ENCODE measurements at places on chromosomes 2 and 18.
A peak's percentile ranks its signal among the peaks of the same experiment; 100 is the strongest.

- DNase-seq: no peak
Observed at GRCh38 chr2:176071330-176072291, 12.2 kb downstream of the EVX2 start.

GRCh38 chr2:74181739-74182138, 3.1 kb upstream of the MOB1A start:
- DNase-seq: peak; percentile 21

DNA sequence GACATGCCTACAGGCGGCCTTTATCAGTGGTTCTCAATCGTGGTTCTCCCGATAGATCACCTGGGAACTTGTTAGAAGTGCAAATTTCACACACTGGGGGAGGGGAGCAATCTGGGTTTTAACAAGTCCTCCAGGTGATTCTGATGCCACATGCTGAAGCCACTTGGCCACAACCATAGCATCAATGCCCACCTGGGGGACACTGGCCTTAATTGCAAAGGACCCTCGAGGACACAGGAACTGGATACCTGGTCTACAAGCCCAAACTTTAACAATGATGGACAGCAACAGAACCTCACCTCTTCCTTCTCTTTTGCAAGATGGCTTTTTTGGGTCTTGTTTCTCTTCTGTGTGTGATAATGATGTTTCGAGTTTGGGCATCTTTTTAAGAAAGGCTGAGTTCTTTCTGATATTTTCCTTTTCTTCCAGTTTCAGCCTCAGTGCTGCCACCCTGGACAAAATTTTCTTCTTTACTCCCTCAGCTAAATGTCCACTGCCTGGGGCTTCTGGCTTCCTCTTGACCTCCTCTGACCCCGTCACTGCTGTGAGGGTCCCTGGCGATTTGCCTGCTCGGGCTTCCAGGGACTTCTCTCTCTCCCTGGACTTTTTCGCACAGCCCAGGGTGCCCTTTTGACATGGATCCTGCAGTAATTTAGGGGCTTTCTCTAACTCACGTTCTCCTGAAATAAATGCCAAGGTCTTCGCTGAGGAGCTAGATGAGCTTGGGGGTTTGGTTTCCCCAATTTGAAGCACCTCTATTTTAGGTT, 94.2 kb downstream of the ALPK2 start:
- no peak for DNase-seq

DNA sequence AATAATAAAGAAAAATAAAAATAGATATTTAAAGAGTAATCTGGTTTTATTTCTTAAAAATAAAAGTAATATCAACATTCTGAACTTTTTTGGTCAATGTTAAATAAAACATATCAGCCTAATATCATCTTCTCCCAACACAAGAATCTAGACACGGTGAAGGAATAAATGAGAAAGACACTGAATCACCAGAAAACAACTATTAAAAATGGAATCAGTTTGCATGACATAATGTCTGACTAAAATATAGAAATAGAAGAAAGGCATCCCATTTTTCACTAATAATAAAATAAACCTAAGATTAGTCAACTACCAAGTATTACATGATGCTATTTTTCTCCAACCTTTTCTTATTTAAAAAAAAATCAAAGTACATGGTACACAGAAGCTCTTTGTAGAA, 30.8 kb upstream of the TNFAIP6 start:
- DNase-seq: no peak

- no peak for DNase-seq
Observed at GRCh38 chr2:46770622-46771021, 145.0 kb downstream of the MCFD2 start.

- no peak for DNase-seq
Observed at GRCh38 chr2:214577769-214578168, 166.9 kb downstream of the VWC2L start.

DNA sequence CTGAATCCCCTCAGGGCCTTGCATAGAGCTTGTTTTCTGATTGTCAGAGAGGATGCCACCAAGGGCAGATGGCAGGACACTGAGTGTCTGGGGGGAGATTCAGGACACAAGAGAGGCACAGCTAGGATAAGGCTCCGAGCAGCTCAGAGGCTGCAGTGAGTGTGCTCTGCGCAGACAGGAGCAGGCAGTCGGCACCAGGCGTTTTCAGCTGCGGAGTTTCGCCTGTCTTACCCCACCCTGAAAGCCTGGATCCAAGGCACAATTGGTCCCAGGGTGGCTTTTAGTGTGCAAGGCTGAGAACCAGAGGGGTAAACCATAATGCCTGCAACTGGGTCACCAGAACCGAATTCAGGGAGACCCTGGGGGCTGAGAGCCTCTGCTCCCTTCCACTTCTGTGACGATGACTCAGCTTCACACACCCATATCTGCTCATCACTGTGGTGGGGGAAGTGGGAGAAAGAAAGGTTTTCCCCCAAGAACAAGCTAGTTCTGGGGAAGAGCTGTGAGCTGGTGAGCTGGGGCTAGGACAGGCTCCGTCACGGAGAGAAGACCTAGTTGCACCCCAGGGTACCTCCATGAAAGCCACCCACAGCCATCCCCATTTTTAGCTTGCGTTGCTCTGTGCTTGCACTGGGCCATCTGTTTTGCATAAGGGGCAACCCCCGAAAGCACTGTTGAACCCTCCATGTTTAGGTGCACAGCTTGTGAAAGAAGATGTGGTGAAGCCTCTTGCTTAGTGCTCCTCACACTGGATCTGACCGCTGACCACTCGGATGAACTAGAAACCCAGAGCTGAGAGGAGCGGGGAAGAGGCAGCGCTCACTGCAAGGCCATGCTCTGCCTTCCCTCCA, 173.7 kb downstream of the CELF4 start:
- no peak for DNase-seq

DNA sequence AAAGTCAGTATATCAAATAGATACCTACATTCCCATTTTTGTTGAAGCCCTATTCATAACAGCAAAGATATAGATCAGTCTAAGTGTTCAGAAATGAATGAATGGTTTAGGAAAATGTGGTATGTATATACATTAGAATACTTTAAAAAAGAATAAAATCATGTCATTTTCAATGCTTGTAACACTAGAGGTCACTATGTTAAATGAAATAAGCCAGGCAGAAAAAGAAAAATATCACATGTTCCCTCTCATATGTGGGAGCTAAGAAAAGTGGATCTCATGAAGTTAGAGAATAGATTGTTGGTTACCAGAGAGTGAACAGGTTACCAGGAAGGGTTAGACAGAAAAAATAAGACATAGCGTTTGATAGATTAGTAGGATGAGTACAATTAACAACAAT, 1111.0 kb upstream of the SLC39A10 start:
- no peak for DNase-seq

DNA sequence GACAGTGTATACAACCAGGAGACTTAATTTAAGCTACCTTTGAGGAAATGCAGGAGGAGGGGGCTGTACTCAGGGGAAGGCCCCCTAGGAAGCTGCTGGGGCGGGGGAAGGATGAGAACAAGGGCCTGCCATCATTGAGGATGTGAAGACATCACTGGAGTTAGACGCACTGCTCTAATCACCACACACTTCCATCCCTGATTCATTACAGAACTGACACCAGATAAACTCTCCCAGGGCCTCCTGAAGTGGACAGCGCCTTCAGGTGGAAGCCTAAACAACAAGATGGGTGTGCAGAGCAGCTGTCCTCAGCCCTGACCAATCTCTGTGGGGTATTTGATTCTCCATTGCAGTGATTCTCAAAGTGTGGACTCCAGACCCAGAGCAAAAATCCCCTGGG, 30.6 kb upstream of the SLC35G4 start:
- no peak for DNase-seq

DNA sequence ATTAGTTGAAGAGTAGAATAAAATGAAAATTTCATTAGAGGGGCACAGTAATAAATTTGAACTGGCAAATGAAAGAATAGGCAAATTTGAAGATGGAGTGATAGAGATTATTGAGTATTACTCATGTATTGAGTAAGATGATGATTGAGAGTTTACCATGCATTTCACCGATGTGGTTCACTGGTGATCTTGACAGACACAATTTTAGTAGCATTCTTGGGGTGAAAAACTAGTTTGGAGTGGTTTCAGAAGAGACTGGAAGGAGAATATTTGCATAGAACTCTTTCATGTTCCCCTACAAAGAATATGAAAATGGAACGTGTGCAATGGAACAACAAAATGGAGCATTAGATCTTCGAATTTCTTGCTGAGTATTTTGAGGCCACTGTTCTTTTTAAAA, 121.4 kb downstream of the ASXL3 start:
- no peak for DNase-seq

DNA sequence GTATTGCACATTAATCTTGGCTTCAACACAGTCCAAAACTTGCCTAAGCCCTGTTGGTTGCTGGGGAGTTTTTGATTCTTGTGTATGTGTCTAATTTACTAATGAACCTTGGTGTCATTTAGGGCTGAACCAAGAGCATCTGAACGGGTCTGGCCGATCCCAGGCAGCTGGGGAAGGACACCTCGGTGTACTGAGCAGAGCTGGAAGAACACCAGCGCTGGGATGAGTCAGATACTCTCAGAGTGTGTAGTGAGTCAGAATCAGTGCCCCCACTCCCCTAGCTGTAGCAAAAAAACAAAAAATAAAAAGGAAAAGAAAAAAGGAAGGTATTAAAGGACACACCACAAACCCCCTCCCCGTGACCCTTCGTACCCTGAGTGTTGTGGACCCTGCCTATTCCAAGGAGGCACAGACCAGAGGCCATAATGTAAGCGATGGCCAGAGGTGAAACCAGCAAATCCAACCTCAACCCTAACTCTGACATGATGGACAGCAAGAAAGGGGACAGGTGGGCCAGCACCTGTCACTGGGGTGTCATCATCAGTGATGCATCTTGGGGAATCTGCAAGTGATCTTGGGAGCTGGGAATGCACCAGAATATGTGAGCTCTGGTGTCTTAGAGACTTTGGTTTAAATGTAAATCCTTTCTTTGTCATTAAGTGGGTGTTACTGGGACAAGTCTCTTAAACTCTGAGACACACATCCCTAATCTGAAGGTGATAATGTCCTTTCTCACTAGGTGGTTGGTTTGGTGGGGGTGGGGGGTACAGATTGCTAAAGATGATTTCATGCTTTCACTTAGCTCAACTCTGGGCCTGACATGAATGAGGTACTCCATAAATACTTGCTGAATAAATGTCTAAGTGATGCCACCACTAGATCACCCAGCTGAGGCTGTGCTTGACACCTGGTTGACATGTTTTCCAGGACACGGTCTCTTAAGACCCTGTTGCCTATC, 34.2 kb upstream of the NCOA1 start:
- DNase-seq: peak; percentile 30

DNA sequence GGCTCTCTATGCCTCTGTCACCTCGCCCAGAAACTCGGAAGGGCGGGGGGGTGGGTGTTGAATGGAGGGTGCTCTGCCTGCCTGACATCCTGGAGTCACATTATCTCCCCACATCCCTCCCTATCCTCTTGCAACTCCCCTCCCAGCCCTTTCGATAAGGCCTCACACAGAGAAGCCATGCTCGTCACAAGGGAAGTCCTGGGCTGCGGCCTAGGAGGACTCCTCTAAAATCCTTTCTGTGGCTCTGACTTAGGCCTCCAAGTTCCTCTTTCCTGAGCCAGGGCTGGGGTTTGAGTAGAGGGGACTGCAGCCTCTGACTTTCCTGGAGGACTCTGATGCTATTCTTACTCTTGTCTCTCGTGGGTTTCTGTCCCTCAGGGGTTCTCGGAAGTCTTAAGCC, 75.0 kb upstream of the PKDCC start:
- no peak for DNase-seq

GRCh38 chr2:145221032-145221431, 701.1 kb upstream of the ZEB2 start:
- no peak for DNase-seq

- no peak for DNase-seq
Observed at GRCh38 chr2:27809761-27810241, 38.3 kb downstream of the MRPL33 start.

GRCh38 chr2:169478339-169478738, 955 bp upstream of the BBS5 start:
- no peak for DNase-seq

DNA sequence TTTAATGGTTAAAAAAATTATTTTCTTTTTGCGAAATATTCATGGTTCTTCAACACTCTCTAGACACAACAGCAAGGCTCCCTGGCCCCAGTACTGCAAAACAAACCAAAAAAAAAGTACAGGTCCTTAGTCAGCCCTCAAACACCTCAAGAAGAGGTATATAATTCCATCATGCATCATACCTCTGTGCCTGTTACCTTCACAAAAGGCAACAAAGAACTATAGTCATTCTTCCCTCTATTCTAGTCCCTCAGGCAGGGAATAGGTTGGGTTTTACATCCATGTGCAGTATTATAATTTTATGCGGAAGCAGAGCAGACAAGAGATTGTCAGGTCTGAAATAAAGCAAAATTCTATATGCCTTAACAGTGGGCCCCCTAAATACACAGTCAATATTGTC, 8.5 kb downstream of the NFE2L2 start:
- DNase-seq: no peak

DNA sequence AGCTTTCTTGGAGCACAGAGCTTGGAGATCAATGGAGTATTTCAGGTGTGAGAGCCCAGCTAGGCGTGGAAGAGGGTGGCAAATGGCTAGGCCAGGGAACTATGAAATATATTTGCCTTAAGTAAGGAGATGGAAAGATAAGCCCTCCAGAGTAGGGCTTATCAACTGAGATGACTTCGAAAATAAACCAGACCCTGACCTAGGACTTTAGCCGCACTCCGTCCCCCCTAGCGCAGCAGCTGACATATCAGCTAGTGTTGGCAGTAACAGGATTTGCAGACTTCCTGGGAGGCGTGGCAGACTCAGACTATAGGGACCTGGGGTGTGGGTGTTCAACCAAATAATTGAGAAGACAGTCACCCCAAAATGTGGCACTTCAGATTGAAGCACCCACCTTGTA, 127.7 kb upstream of the EPAS1 start:
- DNase-seq: no peak

GRCh38 chr2:215831296-215831913, 181.9 kb downstream of the MREG start:
- no peak for DNase-seq

DNA sequence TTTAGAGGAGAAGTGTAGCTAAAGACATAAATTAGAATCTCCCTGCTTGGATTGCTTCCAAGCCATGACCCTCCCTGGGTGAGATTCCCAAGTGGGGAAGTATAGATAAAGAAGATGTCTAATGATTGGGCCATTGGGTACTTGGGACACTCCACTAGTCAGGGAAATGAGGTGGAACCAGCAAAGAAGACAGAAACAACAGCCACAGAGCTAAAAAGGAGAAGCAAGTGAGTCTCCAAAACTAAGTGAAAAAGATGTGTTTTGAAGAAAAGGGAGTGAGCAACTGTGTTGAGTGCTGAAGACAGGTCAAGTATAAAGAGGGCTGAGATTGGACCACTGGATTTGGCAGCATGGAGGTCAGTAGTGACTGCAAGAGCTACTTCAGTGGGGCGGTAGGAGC, 276.7 kb upstream of the STON1 start:
- DNase-seq: no peak
